ENCODE measurements at places on chromosomes 3 and 15.

GRCh38 chr15:72105111-72105510, 12.8 kb downstream of the MYO9A start:
- DNase-seq: no peak

- DNase-seq: no peak
These were observed 454 bp downstream of the C15orf62 start for GRCh38 chr15:40770147-40770721.

- DNase-seq: no peak
These were observed 90.4 kb upstream of the PHLDB2 start for GRCh38 chr3:111768571-111769100.

DNA sequence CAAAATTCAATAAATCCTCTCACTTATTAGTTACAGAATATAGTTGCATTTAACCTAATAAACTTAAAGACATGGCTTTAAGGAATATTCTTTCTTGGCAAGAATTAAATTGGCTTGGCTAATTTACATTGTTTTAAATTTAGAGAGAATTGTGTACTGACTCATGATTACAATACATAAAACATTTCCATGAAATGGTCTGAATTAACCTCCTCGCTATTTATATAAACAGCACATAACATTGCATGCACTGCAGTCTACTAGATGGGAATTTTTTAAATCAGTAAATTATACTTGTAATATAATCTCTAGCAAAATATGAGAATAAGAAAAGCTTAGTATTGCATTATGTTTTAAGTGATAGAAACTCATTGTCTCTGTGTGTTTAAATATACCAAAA, 268.9 kb downstream of the SHOX2 start:
- no peak for DNase-seq

GRCh38 chr15:31975830-31976229, 54.5 kb upstream of the CHRNA7 start:
- DNase-seq: no peak

DNA sequence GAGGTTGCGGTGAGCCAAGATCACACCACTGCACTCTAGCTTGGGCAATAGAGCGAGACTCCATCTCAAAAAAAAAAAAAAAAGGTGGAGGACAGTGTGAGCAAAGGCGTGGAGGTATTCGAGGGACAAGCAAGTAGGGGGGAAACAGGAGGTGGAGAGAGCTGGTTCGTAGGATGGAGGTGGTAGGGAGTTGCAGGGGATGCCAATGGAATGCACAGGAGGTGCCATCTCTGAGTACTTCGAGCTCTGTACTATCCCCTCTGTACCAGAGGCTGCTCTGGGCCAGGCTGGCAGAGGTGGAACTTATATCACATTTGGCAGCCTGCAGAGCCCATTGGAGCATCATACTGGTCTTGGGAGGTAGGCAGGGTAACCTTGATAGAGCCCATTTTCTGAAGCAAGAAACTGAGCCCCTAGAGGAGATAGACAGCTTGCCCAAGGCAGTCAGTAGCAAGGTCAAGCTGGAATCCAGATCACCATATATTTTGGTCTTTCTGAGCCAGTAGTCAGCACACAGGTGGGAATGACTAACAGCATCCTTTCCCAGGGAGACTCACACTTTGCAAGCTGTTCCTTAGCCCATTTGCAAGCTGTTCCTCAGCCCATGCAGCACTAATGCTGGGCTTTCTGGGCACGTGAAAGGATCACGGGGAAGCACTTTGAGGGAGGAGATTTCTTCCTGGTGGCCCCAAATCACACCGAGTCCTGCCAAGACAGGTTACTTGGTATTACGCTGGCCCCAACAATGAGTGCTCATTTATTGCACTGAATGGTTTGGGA, 9.2 kb upstream of the CCDC33 start:
- no peak for DNase-seq

GRCh38 chr3:186839874-186840641, 2.5 kb upstream of the ADIPOQ start:
- DNase-seq: no peak

DNA sequence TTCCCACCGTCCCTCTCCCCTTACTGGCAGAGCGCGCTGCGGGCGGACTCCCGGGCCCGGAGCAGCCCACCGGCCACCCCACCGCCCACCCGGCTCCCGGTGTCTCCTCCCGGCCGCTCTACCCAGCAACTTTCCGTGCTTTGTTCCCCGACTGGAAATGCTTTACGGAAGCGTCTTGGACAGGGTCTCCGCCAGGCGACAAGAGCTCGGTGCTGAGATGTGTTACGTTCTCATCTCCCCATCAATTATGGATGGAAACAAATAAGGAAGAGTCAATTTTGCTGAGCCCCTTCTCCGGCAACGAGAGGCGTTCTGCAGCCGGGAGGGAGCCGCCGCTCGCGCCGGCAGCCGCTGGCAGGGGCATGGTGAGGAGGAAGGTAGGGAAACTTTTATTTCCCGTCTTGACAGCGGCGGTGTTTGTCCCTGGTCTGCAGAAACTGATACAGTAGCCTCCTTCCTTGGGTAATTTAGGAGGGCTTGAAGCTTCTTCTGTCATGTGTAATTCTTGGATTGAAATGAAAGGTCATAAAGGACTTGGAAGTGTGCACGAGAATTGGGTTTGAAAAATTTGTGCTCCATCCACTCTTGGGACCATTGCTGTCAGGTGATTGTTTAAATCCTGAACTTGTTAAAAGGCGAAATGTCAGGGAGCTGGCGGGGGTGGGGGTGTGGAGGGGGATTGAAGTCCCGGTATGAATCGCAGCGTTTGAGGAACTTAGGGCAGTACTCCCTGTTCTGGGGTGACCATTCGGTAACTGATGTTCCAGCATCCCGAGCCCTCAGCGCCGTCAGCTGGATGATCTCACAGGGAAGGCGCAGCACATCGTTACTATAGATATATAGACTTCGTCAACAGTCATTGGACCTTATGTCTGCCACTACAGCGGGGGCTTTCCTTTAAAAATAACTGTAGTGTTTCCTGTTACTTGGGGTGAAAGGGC, 1.5 kb downstream of the SEMA6D start:
- peak; percentile 9 for DNase-seq

DNA sequence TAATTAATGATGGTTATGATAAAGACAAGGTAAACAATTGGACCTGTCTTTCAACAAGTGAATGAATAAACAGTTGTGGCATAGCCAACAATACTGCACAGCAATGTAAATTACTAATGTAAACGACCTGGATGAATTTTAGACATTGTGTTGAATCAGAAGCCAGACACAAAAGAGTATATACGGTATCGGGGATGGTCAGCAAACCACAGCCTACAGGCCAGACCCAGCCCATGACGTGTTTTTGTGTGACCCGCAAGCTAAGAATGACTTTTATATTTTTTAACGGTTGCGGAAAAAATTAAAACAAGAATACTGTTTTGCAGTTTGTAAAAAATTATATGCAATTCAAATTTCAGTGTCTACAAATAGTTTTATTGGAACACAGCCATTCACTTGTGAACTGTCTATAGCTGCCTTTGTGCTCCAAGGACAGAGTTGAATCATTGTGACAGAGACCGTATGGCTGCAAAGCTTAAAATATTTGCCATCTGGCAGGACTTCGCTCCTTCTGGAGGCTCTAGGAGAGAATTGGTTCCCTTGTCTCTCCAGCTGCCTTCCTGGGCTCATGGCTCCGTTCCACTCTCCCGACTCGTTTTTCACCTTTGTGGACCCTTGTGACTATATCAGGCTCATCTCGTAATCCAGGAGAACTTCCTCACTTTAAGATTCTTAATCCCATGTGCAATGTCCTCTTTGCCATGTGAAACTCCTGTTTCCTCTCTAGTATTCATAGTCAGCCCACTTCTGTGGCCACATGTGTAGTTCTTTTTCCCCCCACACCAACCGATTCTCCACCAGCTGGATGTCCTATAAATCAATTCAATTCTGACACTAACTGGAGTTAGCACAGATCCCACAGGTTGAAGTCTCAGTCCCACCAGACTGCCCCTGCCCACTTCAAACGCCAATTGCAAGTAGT, 72.7 kb downstream of the CMTM8 start:
- DNase-seq: no peak

Measured in HEK293T (cell line).